Stimulated activated CD8-positive, alpha-beta memory T cell treated with anti-CD3 and anti-CD28 coated beads, Interleukin-7, amount 100 ng/mL, for 48 hours (primary cell): ENCODE measurements at places on chromosomes 12 and 14.

DNA sequence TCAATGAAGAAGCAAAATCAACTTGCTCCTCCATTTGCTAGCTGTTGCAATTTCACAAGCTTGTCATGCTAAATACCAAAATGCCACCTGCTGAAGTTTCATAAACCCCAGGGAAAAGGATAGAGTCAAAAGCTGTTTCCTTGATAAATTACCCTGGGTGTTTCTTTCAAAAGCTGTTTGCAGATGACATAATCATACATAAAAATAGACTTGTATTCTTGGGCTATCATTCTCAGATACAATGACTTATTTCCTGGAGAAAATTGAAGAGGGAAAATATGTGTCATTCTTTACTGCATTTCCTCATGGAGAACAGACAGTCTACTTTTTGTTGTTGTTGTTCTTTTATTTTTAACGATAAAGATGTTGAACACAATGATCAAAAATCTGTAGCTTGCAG is 119.2 kb downstream of the GALC start:
- DNase-seq, result no peak

DNA sequence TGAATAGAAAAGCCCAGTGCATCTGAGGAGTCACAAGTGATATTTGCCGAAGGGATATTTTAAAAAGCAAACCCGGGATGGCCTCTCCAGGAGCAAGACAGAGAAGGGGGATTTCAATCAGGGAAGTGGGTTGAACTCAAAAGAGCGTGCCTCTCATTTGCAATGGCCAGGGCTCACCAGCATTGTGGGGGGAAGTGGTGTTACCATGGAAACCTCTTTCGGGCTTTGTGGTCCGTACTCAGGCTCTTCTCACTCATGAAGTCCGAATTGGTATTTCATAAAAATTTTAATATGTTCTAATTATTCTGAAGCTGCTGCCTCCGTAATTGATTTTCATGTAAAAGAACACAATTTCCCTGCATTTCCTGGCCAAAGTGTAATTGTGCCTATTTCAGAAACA is 79.8 kb downstream of the SLC15A4 start:
- no peak for DNase-seq

DNA sequence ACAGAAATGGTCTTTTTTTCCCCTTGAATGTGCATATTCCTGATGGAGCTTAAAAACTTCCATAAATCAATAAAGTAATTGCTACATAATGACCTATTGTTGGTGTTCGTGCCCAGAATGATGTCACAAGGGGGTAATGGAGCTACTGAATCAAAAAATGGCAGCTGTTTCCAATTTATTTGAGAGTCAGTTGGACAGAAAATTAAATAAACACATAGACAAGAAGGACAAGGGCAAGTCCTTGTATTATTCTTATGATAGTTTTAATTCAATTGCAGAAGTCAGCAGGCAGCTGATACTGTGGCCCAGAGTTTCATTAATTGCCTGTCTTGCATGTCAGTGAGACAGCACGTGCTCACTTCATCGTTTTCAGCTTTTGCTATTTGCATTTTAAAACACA is 473.5 kb downstream of the ETNK1 start:
- DNase-seq, result no peak

DNA sequence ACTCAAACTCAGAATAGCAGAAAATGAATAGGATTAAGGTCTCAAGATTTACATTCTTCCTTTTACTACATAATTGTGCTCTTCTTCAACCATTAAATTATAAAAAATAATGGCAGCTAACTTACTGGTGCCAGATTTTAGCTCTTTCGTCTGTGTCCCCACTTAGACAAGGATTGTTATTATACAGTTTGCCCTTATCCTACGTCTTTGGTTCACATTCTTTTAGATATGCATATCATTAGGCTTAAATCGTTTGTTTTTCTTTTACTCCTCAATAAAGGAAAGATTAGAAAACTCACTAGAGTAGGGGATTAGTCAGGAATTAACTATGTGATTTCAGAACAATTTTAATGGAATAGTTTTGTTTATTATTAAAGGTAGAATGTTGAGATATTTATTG is 129.6 kb upstream of the GARIN2 start:
- no peak for DNase-seq

GRCh38 chr12:39352471-39353017 is 90.4 kb downstream of the KIF21A start:
- no peak for DNase-seq

DNA sequence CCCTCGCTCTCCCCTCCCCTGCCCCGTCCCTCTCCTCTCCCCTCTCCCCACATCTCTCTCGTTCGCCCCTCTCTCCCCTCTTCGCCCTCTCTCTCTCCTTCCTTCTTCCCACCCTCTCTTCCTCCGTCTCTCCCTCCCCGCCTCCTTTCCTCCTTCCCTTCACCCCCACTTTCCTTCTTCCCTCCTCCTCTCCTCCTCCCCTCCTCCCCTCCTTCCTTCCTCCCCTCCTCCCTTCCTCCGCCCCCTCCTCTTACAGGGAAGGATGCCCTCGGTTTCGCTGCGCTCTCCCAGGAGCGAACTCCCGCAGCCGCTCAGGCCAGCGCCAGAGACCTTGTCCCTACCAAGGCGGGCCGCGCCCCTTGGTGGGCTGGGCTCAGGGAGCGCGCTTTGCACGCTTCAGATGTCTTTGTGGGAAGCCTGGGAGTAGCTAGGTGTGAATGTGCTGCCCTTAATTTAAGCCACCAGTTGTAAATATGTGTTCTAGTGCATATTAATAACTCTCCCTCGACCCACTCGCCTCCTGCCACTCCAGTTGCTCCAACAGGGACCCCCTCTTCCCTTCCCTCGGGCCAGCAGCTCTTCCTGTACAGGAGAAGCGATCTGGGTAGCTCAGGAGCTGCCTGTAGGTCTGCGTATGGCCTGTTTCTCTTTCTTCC is 13.3 kb upstream of the MAP3K9 start:
- no peak for DNase-seq

- no peak for DNase-seq
These were observed 161.2 kb upstream of the MYL2 start for GRCh38 chr12:111081600-111081999.

DNA sequence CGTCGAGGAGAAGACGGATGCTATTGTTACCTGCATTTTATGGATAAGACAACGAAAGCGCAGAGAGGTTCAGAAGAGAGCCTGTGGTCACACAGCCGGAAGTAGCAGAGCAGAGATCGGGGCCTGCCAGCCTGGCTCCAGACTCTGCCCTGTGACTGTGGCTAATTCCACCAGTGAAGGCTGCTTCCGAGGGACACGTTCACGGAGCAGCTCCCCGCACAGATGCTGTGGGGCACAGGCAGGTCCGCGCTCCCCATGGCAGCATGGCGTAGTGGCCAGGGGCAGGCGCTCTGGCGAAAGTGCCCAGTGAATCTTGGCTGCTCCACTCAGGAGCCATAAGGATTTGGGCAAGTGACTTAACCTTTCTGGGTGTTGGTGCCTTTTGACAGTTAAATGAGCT is 9.8 kb downstream of the RIMBP2 start:
- DNase-seq, result no peak

GRCh38 chr12:119383206-119383605 is 48.7 kb downstream of the CCDC60 start:
- no peak for DNase-seq

- no peak for DNase-seq
These were observed 13.0 kb upstream of the SNAPC1 start for GRCh38 chr14:61749264-61749663.

GRCh38 chr14:82251494-82251893 is 717.8 kb upstream of the SEL1L start:
- no peak for DNase-seq

GRCh38 chr12:120640861-120641833 is 721 bp downstream of the CABP1 start:
- DNase-seq, result no peak

- no peak for DNase-seq
These were observed 52.4 kb downstream of the ANAPC7 start for GRCh38 chr12:110351119-110351518.

- DNase-seq, result no peak
These were observed 9.7 kb downstream of the PCBP2 start for GRCh38 chr12:53461591-53461990.

DNA sequence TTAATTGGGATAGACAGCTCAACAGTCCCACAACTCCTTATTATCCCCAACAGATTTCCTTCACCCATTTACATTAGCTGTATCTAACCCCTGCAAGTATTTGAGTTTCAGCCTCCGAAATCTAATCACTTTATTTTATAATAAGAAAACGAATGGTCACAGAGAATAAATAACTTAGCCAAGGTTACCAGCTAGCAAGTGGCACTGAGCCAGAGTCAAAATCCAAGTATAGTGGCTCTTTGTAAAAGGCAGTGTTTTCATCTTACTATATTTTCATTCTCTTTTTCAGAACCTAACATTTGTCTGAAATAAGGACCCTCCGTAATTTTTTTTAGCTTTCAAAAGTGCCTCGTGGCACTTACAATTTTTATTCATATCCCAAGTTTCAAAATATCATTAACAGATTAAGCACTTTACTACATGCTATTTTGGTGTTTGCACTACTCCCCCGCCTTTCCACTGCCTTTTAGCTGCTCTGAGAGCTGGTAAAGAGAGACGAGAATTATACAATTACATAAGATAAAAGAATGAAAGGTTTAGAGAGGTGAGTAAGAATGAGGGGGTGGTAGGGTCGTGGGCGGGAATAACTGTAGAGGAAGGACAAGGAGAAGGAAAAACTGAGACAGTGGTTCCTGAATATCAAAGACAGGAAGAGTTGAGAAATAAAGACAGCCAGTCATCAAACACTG is 3.7 kb upstream of the USP15 start:
- DNase-seq, result no peak

- DNase-seq, result no peak
These were observed 64.1 kb downstream of the KIAA0586 start for GRCh38 chr14:58491593-58491992.

- no peak for DNase-seq
These were observed 151.6 kb downstream of the FOXA1 start for GRCh38 chr14:37443461-37443860.

GRCh38 chr12:126994599-126994998 is 1272.4 kb upstream of the TMEM132C start:
- DNase-seq, result no peak

DNA sequence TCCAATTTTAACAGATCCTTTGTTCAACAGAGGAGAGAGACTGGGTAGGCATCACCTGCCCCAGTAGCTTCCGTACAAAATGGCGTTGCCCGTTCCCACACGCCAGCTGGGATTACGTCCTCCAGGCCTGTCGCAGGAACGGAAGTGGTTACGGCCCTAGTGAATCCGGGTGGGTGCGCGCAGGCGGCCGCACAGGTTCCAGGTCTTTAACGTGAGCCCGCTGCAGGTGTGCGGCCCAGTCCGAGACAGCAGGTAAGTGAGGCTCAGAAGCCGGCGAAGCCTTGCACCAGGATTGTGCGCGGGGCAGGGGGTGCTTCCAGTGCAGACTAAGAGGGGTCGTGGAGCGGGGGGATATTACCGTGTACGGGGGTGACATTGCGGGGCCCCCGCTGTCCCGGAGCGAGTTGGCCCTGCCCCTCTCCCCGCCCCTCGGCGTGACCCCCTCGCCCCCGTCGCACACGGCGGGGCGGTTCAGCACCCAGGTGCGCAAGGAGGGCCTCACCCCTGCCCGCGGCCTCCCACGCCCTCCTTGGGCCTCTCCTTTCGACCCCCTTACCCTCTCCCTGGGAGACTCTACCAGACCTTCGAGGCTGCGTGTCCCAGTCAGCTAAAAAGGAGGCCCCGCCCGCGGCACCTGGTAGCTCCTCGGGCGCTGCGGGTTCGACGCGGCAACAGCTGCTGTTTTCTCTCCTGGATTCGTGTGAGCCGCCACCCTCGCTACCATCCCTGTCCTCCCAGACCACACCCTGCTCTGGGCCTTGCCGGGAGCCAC is at the start of gene EXD2:
TSS of gene EXD2 (plus strand) at position 159 of the 772 bp plus-strand sequence. CDS start 17,973 bp downstream, outside the sequence.
- DNase-seq, result peak; percentile 51

DNA sequence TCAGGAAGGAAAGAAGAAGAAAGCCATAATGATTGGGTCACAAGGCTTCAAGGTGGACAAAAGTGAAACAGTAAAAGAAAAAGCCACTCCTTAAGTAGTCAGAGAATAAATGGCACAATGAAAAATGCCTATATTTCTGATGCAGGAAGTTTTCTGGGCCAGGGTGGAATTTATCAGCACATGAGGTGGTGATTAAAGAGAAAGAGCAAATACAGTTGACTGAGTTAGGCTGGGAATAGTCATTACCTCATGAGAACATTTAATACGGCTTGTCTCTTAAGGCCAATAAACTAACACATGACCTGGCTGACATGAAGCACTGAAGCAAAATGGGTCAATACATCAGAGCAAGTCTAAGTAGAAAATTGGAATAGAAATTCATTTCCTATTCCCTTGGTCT is 499.7 kb downstream of the TMTC2 start:
- no peak for DNase-seq

DNA sequence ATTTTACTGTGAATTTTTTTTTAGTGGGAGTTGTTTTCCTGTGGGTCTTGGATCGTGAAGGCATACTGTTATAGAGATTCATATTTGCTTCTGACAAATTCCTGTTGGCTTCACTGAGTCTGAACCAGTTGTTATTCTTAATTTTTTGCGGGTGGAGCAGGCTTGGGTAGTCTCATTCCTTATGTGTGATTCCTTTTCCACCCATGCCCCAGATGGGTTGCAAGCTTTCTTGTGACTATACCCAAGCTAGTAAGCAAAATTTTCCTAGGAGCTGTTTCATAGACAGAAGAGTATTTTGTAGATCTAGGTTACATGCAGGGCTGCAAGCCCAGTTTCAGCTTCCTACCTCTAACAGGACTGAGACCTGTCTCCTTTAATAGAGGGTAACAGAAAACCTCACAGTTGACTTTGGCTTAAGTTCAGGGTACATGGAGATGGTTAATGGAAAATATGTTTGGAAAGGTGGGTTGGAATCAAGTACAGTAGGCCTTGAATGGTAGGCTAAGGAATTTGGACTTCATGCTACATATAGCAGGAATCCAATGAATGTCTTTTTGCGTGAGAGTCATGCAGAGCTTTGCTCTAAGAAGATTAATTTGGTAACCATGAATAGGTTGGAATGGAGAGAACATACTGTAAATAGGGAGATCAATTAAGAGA is 29.0 kb downstream of the TRMT5 start:
- DNase-seq, result no peak

GRCh38 chr14:92387578-92387977 is 64.6 kb downstream of the SLC24A4 start:
- DNase-seq, result no peak
